ENCODE measurements at places on chromosomes 3 and 15. TPM values are rescaled to one million over a fixed set of nuclear protein-coding genes. Genes with fewer than 3 reads are reported as not detected.

ZPLD1 gene
- total RNA-seq, result 0.10 TPM

GRCh38 chr3:7877312-7877711 is 624.3 kb upstream of the LMCD1 start:
- DNase-seq, result no peak

- DNase-seq, result no peak
These were observed 458.1 kb downstream of the TBL1XR1 start for GRCh38 chr3:176739159-176739558.

DNA sequence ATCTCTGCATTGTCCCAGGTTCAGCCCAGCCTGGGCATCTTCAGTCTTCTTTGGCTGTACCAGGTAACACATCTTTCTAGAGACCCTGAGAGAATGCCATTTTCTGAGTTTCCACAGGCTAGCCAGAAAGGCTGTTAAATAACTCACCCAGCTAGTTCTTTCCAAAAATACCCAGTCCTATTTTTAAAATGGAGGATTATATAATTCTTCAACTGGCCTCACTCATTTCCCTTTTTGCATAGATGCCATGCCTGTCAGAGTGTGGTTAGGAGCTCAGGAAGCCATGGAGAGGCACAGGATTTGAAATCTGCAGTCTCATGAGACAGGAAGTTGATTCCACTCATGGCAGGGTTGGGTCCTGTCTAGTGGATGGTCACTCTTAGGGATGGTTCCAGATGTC is 39.8 kb downstream of the CEMIP start:
- no peak for DNase-seq

DNA sequence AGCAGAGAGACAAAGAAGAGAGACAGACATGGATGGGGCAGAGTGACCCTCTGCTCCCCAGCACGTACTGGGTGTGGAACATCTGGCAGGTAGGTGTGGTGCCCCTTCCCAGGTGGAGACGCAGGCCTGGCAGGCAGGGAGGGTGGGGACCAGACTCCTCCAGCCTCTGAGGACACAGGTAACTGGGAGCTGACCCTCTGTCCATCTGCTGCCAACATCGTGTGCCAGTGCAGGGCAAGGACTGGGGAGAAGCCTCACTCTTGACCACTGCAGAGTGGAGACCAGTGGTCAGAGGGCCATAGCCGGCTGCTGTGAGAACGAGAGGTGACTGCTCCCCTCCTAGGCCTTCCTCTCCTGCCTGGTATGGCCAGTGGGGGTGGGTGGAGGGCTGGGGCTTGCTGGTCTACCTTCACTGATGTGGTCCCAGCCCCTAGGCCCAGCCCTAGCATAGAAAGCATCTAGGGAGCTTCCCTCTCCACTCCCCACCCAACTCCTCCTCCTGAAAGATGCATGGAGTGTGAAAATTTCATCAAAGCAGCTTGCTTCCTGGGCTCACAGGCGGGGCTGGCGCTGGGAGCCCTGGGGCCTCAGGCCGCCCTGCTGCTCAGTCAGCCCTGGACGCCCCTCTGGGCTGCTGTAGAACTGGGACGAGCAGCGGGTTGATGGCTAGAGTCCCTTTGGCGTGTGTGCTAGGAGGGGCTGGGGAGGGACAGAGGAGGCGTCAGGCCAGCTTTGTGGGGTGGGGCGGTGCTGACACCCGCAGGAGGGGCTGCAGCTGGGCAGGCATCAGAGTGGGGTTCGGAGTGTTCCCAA is 90.3 kb downstream of the PLXNA1 start:
- DNase-seq, result no peak

DNA sequence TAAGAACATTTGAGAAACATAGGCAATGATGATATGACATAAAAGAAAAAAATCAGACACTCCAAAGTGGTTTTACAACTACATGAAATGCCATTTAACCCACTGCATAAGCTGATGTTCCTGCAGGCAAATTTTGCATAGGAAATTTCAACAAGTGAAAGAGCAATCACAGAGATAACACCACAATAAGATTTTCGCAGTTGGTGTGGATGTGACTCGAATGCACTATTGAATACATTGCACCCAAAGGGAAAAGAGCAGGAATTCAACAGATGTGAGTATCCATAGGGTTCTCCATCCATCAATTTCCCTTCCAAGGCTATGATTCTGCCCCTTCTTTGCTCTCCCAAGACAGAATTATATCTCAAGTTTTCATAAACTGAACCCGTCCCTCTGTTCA is 456.1 kb downstream of the RAP2B start:
- no peak for DNase-seq

DNA sequence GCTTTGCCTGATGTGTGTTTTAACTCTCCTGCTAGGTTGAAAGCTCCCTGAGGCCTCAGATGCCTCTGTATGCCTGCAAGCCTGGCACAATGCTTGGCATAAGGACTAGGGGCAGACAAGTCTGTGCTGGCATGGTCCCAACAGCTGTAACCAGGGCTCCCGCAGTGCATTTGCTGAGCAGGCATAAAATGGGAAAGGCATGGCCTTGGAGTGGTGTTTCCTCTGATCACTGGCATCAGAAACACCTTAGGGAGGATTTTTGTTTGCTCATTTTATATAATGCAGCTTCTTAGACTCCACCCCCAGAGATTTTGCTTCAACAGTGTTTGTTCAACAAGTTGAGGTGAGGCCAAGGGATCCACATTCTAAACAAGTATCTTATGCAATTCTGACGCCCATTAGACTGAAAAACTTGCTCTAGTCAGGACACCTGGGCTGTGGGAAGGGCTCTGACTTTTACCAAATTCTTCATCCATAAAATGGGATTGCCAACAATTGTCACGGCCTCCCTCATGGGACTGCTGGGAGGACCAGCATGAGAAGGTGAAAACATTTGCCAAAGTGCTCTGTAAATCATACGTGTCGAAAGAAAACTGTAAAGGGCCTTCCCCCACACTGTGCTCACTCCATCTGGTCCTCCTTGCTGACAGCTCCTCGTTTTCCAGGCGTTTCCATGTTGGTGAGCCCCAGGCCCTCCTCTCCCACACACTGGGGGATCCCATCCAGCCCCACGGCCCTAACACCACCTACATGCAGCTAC is 43.1 kb downstream of the STARD5 start:
- no peak for DNase-seq

DNA sequence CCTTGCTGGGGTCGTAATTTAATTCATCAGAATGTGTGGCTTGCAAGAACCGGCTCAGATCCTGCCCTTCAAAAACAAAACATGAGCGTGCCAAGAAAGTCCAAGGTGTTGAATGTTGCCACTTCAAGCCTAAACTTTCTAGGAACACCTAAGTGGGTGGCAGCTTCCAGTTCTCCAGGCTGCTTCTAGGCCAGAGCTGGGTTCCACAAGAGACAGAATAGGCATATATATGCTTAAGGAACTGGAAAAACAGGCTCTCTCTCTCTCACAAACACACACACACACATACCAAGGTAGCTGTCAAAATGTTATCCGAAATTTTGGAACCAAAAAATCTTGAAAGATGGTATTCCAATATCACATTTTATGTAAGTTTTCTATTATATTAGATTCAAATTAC is 890 bp upstream of the ADIPOQ start:
- no peak for DNase-seq

DNA sequence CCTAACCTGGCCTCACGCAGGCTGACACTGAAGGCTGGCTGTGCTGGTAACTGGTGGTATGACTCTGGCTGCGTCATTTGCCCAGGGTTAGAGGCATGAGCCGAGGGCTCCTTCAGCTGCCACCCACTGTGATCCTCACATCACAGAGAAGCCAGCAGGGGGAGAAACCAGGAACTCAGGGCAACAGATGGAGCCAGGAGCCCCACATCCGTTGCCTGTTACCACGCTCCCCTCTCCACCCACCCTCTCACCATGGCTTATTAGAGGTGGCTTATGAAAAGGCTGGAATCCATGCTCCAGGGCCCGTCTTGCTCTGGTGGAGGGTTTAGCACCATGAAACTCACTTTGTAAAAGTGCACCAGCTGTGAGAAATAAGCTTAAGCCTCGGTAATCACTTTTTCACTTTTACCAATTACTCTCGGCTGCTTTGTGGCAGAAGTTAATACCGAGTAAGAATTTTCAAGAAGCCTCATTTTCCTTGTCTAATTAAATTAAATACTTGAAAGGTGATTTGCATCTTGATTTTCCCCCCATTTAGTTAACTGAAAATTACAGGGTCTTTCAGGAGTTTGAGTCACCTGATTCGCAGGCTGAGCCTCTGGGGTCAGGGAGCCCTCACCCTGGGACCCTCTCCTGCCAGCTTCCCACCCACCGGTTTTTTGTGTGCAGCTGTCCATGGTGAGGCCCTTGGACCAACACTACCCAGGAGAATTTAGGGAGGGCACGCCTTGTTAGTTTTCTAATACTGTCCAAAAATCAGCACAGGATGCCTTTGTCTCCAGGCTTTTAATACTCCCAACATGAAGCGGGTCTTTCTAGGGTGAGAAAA is 60.9 kb downstream of the ASB7 start:
- no peak for DNase-seq

DNA sequence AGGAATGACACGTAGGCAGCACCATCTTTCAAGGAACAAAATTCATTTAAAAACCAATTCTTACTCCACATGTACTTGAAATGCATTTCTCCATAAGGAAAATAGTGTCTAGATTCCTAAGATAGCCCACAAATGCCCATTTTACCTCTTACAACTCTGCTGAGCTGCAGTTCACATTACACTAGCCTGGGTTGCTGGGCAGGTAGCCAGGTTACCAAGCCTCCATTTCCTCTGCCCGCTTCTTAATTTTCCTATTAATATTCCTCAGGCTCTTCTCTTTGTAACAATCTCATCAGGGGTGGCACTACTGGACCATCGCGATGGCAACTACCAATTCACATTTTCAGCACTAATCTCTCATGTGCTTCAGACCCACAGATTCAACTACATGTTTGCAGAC is 10.8 kb downstream of the ATP13A3 start:
- DNase-seq, result no peak

DNA sequence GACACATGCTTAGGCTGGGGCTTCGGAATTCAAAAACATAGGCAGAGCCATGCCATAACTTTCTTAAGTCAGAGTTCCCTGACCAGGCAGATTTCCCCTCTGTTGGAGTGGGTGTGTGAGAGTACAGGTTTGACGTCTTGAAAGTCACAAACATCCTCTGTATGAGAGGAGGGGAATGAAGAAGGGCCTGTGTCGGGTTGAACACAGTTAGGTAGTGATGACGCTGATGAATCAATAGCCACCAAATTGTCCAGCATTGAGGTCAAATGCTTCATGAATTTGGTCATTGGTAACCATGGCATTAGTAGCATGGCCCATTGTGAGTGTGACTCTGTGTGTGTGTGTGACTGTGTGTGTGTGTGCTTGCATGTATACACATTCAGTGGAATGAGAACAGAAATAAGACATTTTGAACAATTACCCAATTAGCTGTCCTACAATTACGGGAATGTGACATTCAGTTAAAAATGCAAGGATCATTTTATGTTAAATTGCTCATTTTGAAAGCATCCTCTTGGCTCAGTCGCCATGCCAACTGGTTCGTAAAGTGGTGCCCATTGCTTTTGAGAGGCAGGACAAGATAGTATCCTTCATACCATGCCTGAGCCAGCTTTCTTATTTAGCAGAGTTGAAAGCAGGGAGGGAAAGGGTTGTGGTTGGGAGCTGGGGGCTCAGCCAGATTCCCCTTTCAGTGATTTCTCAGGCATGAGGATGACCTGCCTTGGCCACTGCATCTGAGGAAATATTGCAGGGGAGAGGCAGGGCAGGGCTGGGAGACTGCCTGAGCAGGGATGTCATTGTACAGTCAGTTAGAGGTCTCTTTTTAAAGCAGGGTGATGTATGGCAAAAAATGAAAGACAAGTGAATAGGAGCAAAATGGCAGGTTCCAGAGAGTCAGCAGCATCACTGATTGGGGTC is 35.4 kb downstream of the RBP2 start:
- DNase-seq, result no peak

GRCh38 chr3:29977360-29977759 is 629.0 kb upstream of the TGFBR2 start:
- no peak for DNase-seq

DNA sequence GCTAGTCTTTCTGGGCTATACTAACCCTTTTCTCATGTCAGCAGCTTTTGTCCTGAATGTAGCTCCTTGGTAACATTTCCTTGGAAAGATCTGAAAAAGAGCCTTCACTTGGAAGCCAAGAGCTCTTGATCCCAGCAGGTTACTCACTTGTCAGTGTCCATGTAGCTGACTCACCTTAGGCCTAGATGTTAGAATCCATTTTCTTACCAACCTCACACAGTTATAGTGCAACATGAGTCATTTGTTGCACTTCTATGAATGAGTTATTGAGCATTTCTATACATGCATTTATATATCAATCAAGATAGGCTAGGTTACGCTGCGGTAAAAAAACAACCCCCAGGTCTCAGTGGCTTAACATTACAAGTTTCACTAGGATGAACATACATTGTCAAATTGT is 106.8 kb upstream of the SLC7A14 start:
- DNase-seq, result no peak

- DNase-seq, result no peak
These were observed 9.2 kb downstream of the ALPK3 start for GRCh38 chr15:84826369-84826823.

All from ureter (tissue), 1 donor.